Activated naive CD4-positive, alpha-beta T cell treated with anti-CD3 and anti-CD28 coated beads, Interleukin-2, amount 10 ng/mL, durations not matched to agents 7 days and 5 days (primary cell): ENCODE measurements at places on chromosomes 7 and 10.
A peak's percentile ranks its signal among the peaks of the same experiment; 100 is the strongest.

GRCh38 chr7:122511268-122511667 lies 187.6 kb downstream of the RNF133 start:
- no peaks in the 10 kb centered on the region for H3K4me1 ChIP-seq
- H3K36me3 ChIP-seq, result no peaks in the 10 kb centered on the region
- no peak overlapping the region for H3K4me3 ChIP-seq
- no peak overlapping the region for H3K27ac ChIP-seq
- DNase-seq, result no peak

DNA sequence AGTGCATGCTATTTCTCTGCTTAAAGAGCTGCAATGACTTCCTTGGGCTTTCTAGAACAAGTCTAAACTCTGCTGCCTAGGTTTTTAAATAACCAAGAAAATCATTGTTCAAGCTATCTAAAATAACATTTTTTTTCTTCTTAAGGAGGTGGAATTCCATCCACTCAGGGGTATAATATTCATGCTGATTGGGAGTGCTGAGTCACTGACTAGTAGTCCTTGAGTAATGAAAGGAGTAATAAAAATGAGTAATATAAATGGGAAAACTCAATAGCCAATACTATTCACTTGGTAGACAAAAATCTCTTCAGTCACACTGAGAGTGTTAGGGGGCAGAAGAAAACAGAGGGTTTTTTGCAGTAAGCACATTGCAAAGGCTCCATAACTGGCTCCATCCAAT lies 72.0 kb downstream of the GFRA1 start:
- no peaks in the 10 kb centered on the region for H3K27me3 ChIP-seq
- H3K4me1 ChIP-seq, result no peaks in the 10 kb centered on the region
- DNase-seq, result no peak
- no peak overlapping the region for H3K27ac ChIP-seq

GRCh38 chr10:123134343-123134914 lies 1.3 kb upstream of the HMX3 start:
- peaks cover 3% of the 10 kb centered on the region for H3K36me3 ChIP-seq
- no peak for DNase-seq
- peak overlapping the region; percentile 53 for H3K4me3 ChIP-seq

GRCh38 chr10:77459905-77460304 lies 177.7 kb downstream of the KCNMA1 start:
- H3K4me1 ChIP-seq, result no peaks in the 10 kb centered on the region
- no peak overlapping the region for H3K27ac ChIP-seq
- H3K36me3 ChIP-seq, result no peaks in the 10 kb centered on the region
- H3K27me3 ChIP-seq, result no peaks in the 10 kb centered on the region

- H3K36me3 ChIP-seq, result no peaks in the 10 kb centered on the region
- peaks cover 21% of the 10 kb centered on the region for H3K27me3 ChIP-seq
- no peak for DNase-seq
- H3K4me3 ChIP-seq, result no peak overlapping the region
- H3K4me1 ChIP-seq, result no peaks in the 10 kb centered on the region
Measured at GRCh38 chr10:95356-96115, 39.7 kb upstream of the ZMYND11 start.

DNA sequence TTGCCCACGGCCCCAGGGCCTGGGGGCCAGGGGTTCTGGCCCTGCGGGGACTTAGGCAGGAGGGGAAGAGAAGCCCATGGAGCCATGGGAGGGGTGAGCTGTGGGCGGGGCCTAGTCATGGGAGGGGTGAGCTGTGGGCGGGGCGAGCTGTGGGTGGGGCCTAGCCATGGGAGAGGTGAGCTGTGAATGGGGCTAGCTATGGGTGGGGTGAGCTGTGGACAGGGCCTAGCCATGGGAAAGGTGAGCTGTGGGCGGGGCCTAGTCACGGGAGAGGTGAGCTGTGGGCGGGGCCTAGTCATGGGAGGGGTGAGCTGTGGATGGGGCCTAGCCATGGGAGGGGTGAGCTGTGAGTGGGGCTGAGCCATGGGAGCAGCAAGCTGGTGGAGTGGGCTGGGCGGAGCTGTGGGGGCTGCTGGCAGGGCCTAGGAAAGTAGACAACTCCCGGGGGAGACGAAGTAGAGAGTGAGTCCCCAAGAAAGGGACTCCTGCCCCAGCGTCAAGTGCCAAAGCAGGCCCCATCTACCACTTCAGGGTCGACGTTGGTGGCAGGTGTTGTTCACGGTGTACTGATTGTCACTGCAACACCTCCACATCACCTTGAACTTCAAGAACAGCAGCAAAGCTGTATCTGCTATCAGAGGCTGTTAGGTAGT lies 19.2 kb upstream of the TTYH3 start:
- H3K27me3 ChIP-seq, result peaks cover 35% of the 10 kb centered on the region
- peaks cover 12% of the 10 kb centered on the region for H3K4me1 ChIP-seq
- H3K36me3 ChIP-seq, result no peaks in the 10 kb centered on the region
- no peak overlapping the region for H3K27ac ChIP-seq
- no peak overlapping the region for H3K4me3 ChIP-seq

GRCh38 chr10:55747244-55747643 lies 613.8 kb downstream of the ZWINT start:
- no peaks in the 10 kb centered on the region for H3K27me3 ChIP-seq
- no peak for DNase-seq
- H3K4me3 ChIP-seq, result no peak overlapping the region
- no peaks in the 10 kb centered on the region for H3K36me3 ChIP-seq
- no peaks in the 10 kb centered on the region for H3K4me1 ChIP-seq

DNA sequence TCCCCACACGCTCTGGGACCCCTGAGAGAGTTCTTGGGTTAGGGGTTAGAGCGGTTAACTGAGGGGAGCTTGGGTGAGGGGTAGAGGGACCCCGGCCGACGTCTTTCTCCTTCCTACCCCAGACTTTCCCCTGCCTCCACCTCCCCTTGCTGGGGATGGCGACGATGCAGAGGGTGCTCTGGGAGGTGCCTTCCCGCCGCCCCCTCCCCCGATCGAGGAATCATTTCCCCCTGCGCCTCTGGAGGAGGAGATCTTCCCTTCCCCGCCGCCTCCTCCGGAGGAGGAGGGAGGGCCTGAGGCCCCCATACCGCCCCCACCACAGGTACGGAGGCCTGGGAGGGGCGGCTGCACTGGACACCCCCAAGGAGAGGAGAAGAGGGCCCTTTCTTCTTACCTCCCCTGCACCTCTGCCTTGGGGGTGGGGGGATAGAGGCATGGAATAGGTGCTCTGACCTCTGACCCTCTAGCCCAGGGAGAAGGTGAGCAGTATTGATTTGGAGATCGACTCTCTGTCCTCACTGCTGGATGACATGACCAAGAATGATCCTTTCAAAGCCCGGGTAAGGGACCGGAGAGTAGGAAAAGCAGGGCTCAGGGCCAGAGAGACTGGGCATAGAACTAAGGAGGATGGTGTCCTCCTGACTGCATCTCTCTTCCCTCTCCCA lies 1.1 kb downstream of the ZYX start:
- H3K27me3 ChIP-seq, result no peaks in the 10 kb centered on the region
- DNase-seq, result no peak
- H3K4me1 ChIP-seq, result peaks cover 25% of the 10 kb centered on the region
- H3K36me3 ChIP-seq, result peaks cover 7% of the 10 kb centered on the region

DNA sequence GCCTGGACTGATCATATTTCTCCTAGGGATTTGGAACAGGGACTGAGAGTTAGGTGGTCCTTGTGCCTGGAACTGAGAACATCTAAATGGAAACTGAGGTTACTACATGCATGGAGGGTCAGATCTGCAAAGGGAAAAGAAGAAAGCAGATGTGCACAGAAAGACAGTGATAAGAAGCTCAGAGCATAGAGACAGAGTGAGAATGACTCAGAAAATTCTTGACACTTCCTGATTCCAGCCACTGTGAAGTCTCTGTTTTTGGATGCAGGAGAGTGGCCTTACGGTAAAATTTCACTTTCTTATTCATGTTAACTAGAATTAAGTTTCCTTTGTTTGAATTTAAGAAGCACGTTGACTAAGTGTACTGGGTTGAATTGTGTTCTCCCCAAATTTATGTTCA lies 241.7 kb downstream of the TMEM26 start:
- H3K27me3 ChIP-seq, result no peaks in the 10 kb centered on the region
- H3K27ac ChIP-seq, result no peak overlapping the region
- H3K36me3 ChIP-seq, result no peaks in the 10 kb centered on the region
- no peaks in the 10 kb centered on the region for H3K4me1 ChIP-seq

DNA sequence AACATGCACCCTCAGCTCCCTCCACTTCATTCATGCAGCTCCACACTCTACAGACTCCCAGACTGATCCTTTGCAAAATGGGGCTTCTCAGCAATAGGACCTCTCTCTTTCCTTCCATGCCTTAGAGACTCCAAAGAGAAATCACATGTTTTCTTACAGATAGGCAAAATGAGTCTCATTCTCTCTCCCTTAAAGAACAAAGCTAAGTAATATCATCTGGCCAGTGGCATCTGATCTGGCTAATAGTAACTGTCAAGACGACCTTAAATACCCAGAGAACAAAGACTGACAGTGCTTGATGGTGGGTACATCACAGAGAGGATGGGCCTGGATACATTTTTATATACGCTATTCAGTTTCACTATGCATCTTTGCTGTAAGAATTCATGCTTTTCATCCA lies 43.1 kb upstream of the CALD1 start:
- H3K27ac ChIP-seq, result no peak overlapping the region
- no peaks in the 10 kb centered on the region for H3K36me3 ChIP-seq
- DNase-seq, result no peak
- H3K4me1 ChIP-seq, result peaks cover 7% of the 10 kb centered on the region
